ENCODE measurements at places on chromosomes 5 and 9. TPM values are rescaled to one million over a fixed set of nuclear protein-coding genes. Genes with fewer than 3 reads are reported as not detected.

PDE8B gene
- total RNA-seq, result not detected

RFESD gene
- total RNA-seq, result 2.5 TPM

NIPAL4 gene
- total RNA-seq, result not detected

FCN2 gene
- total RNA-seq, result not detected

PCDHAC2 gene
- 0.39 TPM for total RNA-seq

SLC4A9 gene
- total RNA-seq, result not detected

C9orf50 gene
- 0.39 TPM for total RNA-seq

ORM1 gene
- total RNA-seq, result not detected

ASTN2 gene
- total RNA-seq, result 5.1 TPM

LCN12 gene
- not detected for total RNA-seq

RNF183 gene
- not detected for total RNA-seq
